ENCODE measurements at places on chromosomes 4 and X.
A peak's percentile ranks its signal among the peaks of the same experiment; 100 is the strongest.

GRCh38 chrX:6906608-6907007 is 240.9 kb upstream of the STS start:
- no peak for DNase-seq

GRCh38 chrX:97314345-97314744 is 430.6 kb downstream of the RPA4 start:
- DNase-seq, result no peak

DNA sequence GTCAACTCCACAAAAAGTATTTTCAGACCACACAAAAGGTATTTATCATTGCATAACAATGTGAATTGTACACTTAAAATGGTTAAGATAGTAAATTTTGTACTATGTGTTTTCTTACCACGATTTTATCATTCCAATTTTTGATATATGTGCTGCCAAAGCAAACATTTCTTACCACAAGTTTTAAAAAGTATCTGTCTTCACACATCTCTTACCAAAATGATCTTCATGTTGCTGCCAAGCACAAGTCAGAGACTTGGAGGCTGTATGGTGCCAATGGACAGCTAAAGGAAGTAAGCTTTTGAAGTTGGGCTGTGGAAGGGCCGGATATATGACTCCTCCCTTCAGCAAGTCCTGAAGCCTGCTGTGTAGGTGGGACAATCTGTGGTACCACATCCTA is 67.9 kb downstream of the TMLHE start:
- DNase-seq, result no peak

GRCh38 chrX:13383907-13384306 is 64.1 kb upstream of the ATXN3L start:
- DNase-seq, result no peak

- DNase-seq, result no peak
Measured at GRCh38 chr4:39319676-39320075, 46.5 kb downstream of the RFC1 start.

DNA sequence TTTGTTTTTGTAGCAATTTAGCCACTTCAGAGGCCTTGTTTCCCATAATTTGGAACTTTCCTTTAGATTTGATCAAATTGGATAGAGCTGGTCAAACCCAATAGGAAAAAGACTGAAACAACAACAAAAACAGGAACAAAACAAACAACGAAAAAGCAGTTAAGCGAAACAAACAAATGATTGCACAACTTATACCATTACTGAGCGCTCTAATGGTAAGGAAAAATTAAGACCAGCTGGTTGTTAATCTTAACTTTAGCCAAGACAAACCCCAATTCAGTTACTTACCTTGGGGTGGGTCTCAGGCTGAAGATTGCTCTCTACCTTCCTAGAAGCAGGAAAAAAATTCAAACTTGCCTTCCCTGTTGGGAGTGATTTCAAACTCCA is 38.3 kb downstream of the SPCS3 start:
- no peak for DNase-seq

- no peak for DNase-seq
Measured at GRCh38 chrX:96776966-96777365, 92.3 kb downstream of the DIAPH2 start.

- DNase-seq, result no peak
Measured at GRCh38 chr4:108838451-108838850, 75.6 kb upstream of the ETNPPL start.

DNA sequence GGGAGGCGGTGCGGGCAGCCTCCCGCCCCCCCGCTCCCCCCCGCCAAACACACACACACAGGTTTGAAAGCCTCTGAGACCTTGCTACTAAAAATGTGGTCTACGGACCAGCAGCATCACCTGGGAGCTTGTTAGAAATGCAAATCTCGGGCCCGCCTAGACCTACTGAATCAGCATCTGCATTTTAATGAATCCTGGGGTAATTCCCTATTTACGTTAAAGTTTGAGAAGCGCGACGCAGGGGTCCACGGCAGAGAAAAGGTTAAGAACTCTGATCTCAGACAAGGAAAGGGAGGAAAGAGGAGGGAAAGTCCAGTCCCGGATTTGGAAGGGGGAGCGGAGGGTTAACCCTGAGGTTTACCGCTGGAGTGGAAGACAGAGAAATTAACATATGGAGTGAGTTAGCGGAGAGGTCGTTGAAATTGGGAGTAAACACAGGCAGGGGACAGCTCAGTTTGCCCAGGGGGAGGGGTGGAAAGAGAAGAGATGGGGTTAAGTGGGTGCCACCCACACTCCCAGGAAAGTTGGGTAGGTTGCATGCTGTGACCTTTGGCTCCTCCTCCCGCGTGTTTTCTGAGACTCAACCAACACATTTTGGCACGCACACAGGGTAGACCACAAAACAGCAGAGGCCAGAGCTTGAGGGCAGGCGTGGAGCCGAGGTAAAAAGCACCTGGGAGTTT is 483.6 kb downstream of the BCOR start:
- DNase-seq, result peak; percentile 85

DNA sequence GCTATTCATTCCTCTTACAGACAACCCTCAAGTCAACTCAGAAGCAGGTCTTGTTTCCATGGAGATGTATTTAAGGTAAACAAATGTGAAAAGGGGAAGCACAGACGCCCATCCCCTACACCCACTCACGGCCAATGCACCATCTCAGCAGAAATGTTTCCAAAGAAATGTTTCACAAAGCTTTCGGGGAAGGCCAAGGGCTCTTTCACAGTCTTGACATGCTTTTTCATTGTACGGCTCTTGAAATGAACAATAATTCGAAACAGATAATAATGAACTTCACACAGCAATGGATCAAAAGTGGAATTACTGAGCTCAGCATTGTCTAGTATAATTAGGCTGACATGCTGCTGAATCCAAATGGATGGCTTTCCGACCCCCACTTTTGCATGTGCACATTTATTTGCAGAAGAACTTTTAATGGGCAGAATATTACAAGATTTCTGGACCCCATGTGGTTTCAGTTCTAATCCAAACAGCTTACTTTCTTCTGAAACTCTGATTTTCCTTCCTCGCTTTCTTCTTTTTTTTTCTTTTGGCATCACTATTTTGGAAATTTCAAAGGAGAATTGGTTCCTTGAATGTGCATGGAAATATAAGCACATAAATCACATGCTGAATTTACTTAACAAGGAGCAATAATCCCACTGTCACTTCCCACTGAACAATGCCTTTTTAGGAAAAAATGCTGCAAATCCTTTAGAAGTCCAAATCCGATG is 160.9 kb downstream of the SMIM20 start:
- DNase-seq, result peak; percentile 65

DNA sequence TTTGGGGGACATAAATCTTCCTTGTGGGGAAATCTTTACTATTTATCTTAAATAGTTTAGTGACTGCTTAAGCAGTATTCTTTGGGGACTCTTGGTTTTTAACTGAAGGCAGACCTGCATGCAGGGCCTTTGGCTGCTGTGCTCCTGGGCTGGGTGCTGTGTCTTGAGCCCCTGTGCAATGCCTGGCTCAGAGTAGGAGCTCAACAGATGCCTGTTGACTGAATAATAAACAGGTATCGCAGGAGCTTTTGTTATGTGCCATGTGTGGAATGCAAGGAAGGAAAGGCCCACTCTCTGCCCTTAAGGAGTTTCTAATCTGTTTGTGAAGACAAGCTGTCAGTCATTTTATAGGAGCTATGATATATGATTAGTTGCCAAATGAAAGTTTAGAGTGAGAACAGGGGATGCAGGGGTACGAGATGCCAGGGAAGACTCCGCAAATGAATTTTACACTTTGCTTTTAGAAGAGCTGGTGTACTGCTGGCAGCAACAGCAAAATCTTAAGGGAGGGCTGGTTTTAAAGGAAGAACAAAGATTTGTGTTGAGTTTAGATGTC is 6.7 kb downstream of the GAB1 start:
- no peak for DNase-seq

- DNase-seq, result no peak
Measured at GRCh38 chr4:174154215-174154854, 129.1 kb downstream of the FBXO8 start.

DNA sequence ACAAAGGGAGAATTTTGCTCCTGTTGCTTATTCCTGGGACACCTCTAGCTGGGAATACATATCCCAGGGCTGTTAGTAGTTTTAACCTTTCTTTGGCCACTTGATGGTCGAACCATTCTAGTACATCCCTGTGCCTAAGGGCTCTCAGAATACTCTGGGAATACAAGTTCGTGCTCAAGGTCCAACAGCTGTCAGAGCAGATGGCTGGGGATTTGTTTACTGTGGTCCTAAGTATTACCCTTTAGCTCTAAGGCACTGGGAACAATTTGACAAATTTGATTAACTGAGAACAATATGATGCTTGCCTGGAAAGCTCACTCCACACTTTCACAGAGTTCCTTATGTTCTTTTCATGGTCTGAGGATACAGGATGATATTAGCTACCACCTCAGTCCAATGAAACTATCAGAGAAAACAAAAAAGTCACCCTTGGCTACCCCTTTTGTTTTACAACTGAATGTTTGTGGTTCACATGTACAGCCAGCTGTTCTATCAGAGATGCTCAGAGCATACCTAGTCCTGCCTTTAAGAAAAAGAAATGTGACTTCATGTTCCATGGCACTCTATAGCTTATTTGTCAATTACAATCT is 47.4 kb upstream of the PHOX2B start:
- DNase-seq, result no peak

GRCh38 chr4:153246446-153247115 is 42.3 kb downstream of the TRIM2 start:
- no peak for DNase-seq

GRCh38 chrX:151702741-151703340 is 7.6 kb downstream of the PRRG3 start:
- no peak for DNase-seq

GRCh38 chrX:141176586-141177451 is at the start of gene LDOC1:
Gene LDOC1, minus strand, starts transcription at chrX:141177129. Its CDS starts 108 bp downstream, at chrX:141177021.
- peak; percentile 62 for DNase-seq

- DNase-seq, result no peak
Measured at GRCh38 chr4:80576796-80577195, 241.3 kb downstream of the CFAP299 start.

GRCh38 chr4:151147000-151147399 is 47.6 kb downstream of the RPS3A start:
- DNase-seq, result no peak

DNA sequence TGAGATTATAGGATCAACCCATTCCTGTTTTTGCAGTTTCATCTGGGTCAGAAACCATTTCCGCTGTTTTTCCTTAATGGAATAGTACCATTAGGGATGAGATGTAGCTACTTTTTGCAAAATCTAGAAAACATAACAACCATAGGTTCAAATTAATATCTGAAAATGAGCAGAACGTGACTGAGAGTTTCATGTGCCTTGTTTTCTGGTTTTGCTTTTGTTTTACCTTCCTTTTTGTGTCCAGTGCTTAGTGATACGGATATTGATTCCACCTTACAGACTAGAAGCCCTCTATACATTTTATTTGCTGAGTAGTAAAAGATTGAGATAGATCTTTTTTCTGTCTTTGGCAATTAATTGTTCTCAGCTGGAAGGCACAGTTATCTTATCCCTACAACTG is 46.5 kb downstream of the SNX25 start:
- DNase-seq, result no peak

DNA sequence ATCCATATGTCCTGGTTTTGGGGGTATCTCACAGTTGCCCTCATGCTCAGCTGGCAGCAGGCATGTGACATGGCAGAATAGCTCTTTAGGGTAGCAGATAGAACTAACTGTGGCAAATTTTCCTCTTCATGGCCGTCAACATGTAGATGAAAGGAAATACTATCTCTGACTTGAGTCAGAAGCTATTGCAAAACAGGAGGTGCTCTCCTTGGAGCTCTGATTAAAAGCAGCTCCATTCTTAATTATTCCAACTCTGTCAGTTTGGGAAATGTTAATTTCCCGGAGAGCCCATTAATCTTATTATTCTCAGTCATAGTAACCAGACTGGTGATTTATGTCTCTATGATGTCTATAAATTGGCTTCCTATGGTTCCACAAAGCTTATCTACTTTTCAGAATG is 18.2 kb downstream of the IL13RA1 start:
- DNase-seq, result no peak

- no peak for DNase-seq
Measured at GRCh38 chr4:157810137-157810774, 362.6 kb downstream of the GASK1B start.

- DNase-seq, result no peak
Measured at GRCh38 chr4:5292101-5292500, 240.8 kb downstream of the STK32B start.

- no peak for DNase-seq
Measured at GRCh38 chr4:115515772-115516171, 402.4 kb upstream of the NDST4 start.

DNA sequence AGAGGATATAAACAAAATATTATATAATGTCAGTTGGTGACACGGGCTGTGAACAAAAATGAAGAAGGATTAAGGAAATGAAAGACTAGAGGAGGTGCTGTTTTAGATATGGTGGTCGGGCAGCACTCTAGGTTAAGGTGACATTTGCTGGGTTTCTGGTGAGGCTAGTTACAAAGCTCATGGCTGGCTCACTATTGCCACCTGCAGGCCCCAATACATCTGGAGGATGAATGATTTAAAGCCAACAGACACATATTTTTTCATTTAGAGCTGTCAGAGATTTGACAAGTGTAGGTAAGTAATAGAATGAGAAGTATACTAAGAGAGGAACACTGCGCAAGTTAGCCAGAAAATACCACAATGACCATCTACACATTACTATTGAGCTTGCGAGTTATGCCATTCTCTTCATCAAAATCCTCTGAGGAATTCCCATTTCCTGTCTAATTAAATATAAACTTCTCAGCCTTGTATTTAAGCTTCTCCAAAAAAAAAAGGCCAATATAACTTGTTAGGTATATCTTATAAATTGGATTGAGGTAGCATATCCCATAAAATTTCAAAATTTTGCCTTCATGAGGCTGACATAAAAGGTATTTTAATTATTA is 6.4 kb upstream of the FGG start:
- peak; percentile 23 for DNase-seq

DNA sequence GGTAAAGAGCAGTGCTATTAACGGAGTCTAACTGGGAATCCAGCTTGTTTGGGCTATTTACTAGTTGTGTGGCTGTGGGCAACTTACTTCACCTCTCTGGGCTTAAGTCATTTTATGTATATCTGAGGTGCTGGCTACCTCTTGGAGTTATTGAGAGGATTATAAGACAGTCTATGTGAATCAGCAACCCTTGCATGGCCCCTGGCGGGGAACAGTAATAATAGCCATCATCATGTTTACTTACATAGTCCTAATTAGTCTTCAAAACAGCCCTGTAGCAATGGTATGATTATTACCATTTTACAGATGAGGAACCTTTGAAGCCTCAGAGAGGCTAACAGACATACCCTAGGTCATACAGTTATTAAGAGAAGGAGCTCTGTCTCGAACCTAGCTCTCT is 1.5 kb downstream of the HPRT1 start:
- no peak for DNase-seq

- no peak for DNase-seq
Measured at GRCh38 chr4:133869486-133869885, 332.1 kb downstream of the PABPC4L start.

DNA sequence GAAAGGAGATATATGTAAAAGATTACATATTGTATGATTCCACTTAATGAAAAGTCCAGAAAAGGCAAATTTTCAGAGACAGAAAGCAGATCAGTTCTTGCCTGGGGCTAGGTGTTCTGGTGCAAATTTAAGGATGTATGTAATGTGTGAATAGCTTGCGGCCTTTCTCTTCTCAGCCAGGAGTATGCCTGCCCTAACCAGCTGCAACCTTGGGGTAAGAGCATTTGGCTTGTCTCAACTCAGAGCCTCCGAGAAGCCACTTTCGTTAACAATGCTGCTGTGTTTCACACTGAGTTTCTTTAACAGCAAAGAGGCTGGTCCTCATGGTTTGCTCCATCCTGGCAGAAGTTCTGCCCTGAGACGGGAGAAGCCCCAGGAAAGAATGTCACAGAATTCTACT is 102.7 kb downstream of the SPCS3 start:
- DNase-seq, result no peak
